Endothelial cell of umbilical vein (primary cell): ENCODE measurements at places on chromosomes 7 and 10. TPM values are rescaled to one million over a fixed set of nuclear protein-coding genes. Genes with fewer than 3 reads are reported as not detected.

TRIM73 gene
- 1.2 and 2.0 TPM in 2 replicates for total RNA-seq

PRKCQ gene
- 0.55 and 0.58 TPM in 2 replicates for total RNA-seq

JAZF1 gene
- total RNA-seq: 14.9 and 16.9 TPM in 2 replicates

FOXP2 gene
- 2.7 and 3.3 TPM in 2 replicates for total RNA-seq

SLC13A1 gene
- total RNA-seq: not detected in 2 replicates

CHAT gene
- total RNA-seq: not detected in 2 replicates

FOXL3 gene
- total RNA-seq: not detected in 2 replicates

GNAT3 gene
- total RNA-seq: not detected in 2 replicates

PPP1R3C gene
- 0.74 and 1.6 TPM in 2 replicates for total RNA-seq

LIPN gene
- total RNA-seq: not detected in 2 replicates

CXCL12 gene
- total RNA-seq: 0.88 and 1.4 TPM in 2 replicates

CHN2 gene
- 3.2 and 5.0 TPM in 2 replicates for total RNA-seq

OR9A2 gene
- total RNA-seq: not detected in 2 replicates

CPVL gene
- not detected in 2 replicates for total RNA-seq

GPR85 gene
- 0.48 and 0.64 TPM in 2 replicates for total RNA-seq

CPN1 gene
- not detected in 2 replicates for total RNA-seq

NUTM2A gene
- total RNA-seq: 0.14 and 0.73 TPM in 2 replicates

TUBAL3 gene
- not detected in 2 replicates for total RNA-seq

ACSM6 gene
- not detected in 2 replicates for total RNA-seq

LIPF gene
- not detected in 2 replicates for total RNA-seq

ADAMTS14 gene
- total RNA-seq: not detected in 2 replicates

CUZD1 gene
- total RNA-seq: 1.1 and 1.5 TPM in 2 replicates

PTPRN2 gene
- total RNA-seq: 0.51 and 0.62 TPM in 2 replicates

OR2A5 gene
- total RNA-seq: not detected in 2 replicates

CAMK2G gene
- total RNA-seq: 28.1 and 33.6 TPM in 2 replicates

CYP26C1 gene
- 2.0 and 3.0 TPM in 2 replicates for total RNA-seq

NODAL gene
- total RNA-seq: not detected in 2 replicates

GIMAP6 gene
- total RNA-seq: 85.0 and 87.8 TPM in 2 replicates
